ENCODE measurements at places on chromosomes 11 and 22.

- DNase-seq: no peak
Measured at GRCh38 chr22:26902401-26903029, 245.1 kb downstream of the MIAT start.

- DNase-seq: no peak
Measured at GRCh38 chr11:65189191-65189590, 7.5 kb downstream of the CAPN1 start.

DNA sequence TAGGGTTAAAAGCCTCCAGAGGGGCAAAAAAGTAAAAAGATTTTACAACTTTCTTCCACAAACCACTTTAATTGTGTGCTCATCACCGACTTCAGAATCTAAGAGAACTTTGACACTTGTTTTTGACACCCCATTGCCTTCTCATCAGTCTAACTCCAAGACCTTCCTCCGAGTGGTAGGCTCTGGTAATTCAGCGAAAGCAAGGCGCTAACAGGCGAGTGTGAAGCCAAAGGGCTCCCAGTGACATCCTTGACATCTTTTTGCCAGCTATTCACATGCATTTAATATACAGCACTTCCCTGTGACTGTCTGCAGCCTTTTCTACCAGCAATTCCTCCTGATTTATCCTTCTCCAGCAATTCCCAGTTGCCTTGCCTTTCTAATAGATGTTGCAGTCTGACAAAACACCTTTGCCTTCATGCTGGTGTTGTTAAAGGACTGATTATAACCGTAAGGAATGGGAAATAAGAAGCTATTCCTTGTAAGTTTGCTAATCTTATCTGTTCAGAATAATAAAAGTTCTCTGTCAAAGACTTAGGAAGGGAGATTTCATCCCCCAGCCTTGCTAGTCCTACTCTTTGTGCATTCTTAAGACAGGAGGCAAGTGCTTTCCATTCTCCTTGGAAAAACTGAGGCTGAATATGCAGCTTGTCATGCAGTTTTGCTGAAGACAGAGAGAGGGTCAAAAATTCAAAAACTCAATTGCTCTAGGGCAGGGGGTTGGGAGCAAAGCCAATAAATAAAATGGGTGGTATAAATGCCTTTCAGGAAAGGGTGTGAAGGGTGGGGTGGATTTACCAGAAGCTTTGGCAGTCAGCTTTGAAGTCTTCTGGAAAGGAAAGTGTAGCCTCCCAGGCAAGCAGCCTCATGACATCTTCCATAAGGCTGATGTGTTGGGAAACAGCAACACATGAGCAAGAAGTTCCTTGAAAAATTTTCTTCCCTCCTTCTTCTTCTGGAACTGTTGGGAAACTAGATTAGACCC is 39.1 kb downstream of the SNX19 start:
- no peak for DNase-seq

- no peak for DNase-seq
Measured at GRCh38 chr22:50272044-50272802, 2.0 kb upstream of the MAPK11 start.
